ENCODE measurements at places on chromosomes 2 and 18. TPM values are rescaled to one million over a fixed set of nuclear protein-coding genes. Genes with fewer than 3 reads are reported as not detected.

The RBM43 gene
- 8.3 TPM for total RNA-seq

The KIAA2012 gene
- 0.05 TPM for total RNA-seq

The CREG2 gene
- total RNA-seq: not detected

The B3GNT2 gene
- total RNA-seq: 32.5 TPM

The IL36B gene
- not detected for total RNA-seq

The MAP3K20 gene
- 11.4 TPM for total RNA-seq

The ZSWIM2 gene
- total RNA-seq: not detected

The AQP12B gene
- total RNA-seq: not detected

DNA sequence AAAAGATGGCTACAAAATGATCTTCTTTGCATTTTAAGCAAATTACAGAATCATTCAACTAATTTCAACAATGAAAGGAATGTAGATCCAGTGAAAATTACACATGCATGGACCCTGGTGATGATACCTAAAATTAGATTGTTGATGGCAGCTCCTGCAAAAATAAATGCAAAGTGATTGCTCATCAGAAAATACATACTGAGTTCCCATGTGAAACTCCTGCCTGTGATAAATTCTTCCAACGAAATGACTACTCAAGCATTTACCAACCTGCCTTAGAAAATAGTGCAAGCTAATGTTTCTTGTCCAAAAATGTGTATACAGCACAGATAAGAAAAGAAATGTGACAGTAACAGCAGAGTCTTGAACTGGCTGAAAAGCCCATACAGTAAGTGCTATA, 300.0 kb upstream of the REV1 start:
- no peak for DNase-seq

DNA sequence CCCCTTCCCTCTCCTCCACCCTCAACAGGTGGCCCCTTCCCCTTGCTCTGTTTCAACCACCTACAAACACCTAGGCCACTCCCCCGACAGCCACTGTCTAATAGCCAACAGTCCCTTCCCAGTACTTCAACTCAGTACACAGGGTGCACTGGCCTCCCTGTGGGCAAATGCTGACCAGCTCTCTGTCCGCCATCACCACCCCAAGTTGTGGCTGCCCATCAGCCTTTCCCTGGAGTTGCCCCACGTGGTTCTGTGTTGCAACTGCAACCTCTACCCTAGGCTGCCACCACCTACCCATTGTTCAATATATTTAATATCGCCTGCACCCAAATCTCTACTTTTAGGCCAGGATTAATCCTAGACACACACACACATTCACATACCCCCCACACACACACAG, 173.5 kb downstream of the MREG start:
- no peak for DNase-seq

DNA sequence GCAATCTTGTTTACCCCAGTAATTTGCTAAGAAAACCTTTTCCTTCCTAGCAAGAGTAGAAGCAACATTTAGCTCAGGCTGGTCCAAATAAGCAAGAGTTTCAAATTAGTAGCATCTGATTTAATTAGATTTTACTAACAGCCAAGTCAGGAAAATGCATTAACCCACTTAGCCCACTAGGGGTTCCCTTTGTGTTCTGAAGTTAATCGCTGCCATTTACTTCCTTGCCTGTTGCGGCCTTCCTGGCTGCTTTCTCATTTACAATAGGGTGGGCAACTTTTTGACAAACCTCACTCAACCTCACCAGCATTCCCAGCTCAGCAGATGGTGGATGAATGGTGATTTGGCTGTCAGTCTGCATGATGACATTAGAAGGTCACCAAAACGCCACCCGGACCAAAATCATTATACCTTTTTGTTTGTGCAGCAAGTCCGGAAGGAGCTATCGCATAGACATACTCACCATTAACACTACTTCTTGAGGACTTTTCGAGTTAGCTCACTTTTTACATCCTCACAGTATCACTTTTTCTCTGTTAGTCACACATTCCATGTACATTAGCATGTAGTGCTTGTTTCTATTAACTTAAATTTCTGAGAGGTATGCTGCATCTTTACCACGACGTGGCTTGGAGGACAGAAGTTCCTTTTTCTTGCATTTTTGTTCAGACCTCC, 101.5 kb upstream of the SETBP1 start:
- DNase-seq: no peak

GRCh38 chr2:216389570-216389969, 17.3 kb upstream of the MARCHF4 start:
- DNase-seq: no peak

- peak; percentile 25 for DNase-seq
Observed at GRCh38 chr2:240227538-240228428, 87.3 kb upstream of the OTOS start.

- no peak for DNase-seq
Observed at GRCh38 chr2:67255933-67256615, 141.1 kb upstream of the ETAA1 start.

- no peak for DNase-seq
Observed at GRCh38 chr18:36405611-36406010, 108.1 kb downstream of the FHOD3 start.

DNA sequence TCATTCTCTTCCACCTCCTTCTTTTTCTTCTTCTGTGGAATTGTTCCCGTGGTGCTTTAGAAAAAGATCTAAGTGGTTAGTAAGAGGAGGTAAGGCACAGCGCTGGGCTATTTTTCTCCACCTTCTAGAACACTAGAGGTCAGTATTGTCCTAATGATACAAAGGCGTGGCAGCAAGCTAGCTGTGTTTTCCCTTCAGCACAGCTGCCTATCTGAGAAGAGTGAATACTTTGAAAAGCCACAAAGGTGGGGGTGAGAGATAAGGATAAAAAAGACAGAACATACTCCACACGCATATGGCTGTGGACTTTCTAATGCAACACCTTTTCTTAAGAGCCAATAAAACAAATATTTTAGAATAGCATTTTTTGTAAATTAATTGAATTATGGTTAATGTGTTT, 2.1 kb downstream of the CNTNAP5 start:
- DNase-seq: no peak

DNA sequence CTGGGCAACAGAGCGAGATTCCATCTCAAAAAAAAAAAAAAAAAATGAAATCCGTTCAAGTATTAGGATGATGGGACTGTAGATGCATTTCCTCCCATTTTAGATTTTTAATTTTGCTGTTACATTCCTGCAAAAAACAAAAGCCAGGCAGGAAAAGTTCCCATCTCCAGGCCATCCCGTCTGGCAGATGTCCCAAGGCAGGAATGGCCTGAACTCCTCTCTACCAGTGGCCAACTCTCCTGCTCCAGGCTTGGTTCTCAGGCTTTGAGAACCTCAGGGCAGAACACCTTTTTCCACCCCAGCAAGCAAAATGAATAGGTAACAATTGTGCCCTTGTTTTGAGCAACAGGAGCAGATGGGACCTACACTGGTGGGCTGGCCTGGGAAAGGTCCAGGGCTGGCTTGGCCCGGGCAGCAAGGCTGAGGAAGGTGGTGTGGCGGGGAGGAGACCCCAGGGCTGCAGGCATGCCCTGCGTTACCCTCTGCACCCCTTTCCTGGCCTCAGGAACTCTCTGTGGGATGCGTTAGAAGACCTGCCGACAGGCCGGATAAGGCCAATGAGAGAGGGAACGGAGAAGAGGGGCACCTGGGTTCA, 86.0 kb downstream of the FAM210A start:
- DNase-seq: no peak

GRCh38 chr2:23564615-23564960, 179.6 kb downstream of the KLHL29 start:
- no peak for DNase-seq

- peak; percentile 66 for DNase-seq
Observed at GRCh38 chr18:77061946-77062517, 70.6 kb downstream of the MBP start.

DNA sequence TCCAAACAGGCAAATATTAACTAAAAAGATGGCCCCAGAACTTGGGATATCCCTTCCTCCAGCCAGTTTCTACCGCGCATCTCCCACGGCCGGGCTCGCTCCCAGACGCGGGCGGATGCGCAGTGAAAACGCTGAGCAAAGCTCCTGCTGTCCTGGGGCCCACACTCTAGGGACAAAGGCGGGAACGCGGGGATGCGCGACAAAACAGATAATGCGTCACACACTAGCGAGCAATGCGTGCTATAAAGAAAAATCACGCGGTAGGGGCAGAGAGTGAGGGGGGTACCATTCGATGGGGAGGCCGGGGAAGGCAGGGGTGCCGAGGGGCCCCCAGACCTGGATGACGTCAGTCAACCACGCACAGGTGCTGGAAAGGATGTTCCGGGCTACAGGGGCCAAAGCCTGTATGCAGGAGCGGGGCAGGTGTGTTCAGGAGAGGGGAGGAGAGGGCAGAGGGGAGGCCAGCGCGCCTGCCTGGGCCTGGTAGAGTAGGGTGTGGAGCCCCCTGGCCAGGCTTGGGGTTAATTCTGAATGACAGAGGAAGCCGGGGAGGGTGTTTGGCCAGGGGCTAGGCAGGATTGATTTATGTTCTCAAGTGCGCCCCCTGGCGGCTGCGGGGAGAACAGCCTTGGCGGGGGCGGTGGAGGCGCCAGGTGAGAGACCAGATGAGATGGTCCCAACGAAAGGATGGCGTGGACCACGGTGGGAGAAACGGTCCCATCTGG, 14.9 kb upstream of the ITM2C start:
- peak; percentile 80 for DNase-seq

GRCh38 chr2:203451689-203452088, 83.4 kb downstream of the RAPH1 start:
- DNase-seq: no peak

GRCh38 chr2:128410035-128410757, 91.5 kb upstream of the HS6ST1 start:
- DNase-seq: peak; percentile 19

DNA sequence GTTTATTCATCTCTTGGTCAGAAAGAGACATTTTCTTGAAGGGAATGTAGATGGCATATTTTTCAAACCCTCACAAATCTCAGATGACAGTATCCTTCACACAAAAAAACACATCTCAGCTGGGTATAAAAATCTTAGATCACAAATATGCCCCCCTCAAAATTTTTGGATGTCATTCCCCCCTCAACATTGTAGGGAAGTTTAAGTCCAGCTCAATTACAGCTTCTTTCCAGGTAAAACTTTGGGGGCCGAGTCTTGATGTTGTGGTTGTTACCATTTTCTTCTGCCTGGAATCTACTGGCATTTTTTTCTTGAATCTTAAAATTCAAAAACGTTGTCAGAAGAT, 46.1 kb downstream of the HDAC4 start:
- no peak for DNase-seq

GRCh38 chr2:88248280-88248828, 78.2 kb downstream of the THNSL2 start:
- DNase-seq: no peak

DNA sequence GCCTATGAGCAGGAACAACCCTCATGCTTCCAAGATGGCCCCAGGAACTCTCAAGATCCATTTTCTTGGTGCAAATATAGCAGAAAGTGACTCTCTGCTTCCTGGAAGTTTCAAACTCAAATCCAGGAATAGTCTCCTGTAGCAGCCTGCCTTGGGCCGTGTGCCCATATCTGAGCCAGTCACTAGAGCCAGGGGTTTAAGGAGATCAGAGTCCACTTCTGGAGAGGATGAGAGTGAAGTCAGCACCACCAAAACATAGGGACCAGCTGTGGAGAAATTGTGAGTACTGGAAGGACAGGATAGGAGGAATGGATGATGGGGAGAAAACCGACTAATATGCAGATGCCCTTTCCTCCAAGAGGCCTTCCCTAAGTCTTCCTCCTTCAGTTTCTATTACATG, 33.2 kb downstream of the PSD4 start:
- no peak for DNase-seq

GRCh38 chr2:64012115-64012514, 7.1 kb downstream of the VPS54 start:
- no peak for DNase-seq

GRCh38 chr2:69926849-69927515, 12.1 kb downstream of the MXD1 start:
- DNase-seq: no peak

DNA sequence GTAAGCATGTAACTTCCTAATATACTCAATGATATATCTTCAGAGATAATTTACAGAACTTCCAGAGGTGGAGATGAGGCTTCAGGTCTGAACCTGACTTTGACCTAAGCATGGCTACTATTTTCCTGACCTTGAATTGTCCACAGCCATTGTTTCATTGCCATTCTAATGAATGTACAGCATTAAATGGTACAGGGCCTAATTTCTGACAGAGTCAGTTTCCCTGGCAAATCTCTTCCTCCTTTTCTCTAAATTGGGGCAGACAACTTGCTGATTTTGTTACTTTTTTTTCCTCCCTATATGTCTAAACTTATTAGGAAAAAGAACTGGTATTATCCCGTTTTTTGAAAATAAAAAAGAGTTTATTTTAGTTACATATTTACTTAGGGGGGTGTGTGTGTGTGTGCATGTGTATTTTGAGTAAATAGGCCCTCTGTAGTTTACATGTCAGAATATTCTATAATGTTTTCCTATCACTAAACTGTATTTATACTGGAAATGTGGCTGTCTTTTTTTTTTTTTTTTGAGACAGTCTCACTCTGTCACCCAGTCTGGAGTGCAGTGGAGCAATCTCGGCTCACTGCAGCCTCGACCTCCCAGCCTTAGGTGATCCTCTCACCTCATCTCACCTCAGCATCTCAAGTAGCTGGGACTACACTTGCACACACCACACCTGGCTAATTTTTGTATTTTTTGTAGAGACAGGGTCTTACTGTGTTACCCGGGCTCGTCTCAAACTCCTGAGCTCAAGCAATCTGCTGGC, 43.3 kb upstream of the SCN9A start:
- DNase-seq: no peak

DNA sequence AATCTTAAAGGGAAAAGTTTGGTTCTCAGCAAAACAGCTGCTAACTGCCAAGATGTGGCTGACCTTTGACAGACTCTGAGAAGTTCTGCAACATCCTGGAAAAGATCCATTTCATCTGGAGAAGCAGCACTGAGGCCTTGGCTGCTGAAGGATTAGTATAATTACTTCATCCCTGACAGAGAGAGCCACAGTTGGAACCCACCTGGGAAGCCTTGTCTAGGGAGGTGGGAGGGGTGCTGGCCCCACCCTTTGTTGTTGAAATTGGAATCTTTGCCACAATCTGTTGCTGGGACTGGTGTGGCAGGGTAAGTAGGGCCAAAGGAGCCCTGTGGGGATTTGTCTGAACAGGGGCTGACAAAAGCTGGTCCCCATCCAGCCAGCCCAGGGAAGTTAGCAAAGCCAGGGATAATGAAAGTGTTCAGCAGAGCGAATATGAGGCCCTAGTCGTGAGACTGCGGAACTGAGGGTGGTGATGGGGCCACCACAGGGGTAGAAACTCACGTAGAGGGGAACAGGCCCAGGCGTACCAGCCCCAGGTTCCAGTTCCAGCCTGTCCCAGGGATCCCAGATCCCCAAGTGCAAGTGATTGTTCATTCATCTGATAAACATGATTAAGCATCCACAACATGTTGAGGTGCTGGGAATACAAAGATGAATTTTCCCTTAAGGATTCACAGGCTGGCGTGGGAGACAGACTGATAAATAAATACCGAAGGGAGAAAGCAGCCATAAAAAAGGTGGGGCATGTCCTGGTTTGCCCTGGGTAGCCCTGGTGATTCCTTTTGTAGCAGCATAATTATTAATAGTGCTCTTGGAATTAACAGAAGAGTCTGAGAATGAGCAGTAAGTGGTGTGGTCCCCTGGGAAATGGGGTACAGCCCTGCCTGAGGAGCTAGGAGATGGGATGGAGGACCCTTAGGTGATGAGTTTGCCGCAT, 60.0 kb downstream of the MYO1B start:
- no peak for DNase-seq

Measured in activated CD8-positive, alpha-beta memory T cell treated with anti-CD3 and anti-CD28 coated beads, Interleukin-2, amount 10 ng/mL, durations not matched to agents 7 days and 5 days (primary cell).